ENCODE measurements at places on chromosomes 2 and 18.

DNA sequence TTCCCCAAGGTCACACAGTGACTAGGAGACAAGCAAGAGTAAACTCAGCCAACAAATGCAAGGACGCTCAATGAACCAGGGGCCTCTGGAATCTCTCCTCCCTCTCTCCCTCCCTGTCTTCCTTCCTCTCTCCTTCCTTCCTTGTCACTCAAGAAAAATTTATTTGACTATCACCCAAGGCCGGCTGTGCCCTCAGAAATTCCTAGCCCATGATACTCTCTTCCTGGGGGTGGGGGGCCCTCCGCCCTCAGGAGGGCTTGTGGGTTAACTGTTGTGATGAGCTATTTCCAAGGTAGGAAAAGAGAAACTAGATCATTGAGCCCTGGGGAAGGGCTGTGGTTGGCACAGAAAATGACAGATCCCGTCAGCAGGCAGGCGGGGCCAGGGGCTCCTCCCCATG is 21.7 kb downstream of the INHBB start:
- DNase-seq, result no peak

DNA sequence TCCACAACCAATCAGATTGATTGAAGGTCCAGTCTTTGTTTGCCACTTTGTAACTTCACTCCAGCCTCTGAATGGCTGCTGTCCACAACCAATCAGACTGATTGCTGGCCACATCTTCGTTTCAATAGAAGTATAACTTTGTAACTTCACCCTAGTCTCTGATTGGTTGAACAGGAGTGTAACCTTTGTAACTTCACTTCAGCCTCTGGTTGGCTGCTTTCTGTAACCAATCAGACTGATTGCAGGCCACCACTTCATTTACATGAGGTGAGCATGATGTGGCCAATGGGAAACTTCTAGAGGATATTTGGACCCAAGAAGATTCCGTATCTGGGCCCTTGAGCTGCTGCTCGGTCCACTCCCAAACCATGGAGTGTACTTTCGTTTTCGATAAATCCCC is 16.9 kb upstream of the ALPP start:
- no peak for DNase-seq

DNA sequence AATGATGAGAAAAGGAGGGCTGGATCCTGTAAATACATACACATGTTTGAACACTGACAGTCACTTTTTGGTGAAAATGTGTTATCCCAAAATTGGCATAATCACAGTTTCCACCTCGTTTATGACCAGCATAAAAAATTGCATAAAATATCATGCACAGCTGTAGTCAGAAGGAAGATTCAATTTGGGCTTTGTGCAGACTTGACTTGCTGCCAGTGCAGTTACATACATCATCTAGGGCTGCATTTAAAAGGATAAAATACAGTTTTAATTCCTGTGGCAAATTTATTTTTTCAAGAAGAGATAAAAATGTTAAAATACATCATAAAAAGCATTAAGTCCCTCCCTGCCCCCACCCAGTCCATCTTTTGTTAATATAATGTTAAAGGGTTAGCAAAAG is 103.8 kb downstream of the VWC2L start:
- DNase-seq, result no peak

GRCh38 chr2:42928692-42929545 is 136.5 kb upstream of the HAAO start:
- no peak for DNase-seq

DNA sequence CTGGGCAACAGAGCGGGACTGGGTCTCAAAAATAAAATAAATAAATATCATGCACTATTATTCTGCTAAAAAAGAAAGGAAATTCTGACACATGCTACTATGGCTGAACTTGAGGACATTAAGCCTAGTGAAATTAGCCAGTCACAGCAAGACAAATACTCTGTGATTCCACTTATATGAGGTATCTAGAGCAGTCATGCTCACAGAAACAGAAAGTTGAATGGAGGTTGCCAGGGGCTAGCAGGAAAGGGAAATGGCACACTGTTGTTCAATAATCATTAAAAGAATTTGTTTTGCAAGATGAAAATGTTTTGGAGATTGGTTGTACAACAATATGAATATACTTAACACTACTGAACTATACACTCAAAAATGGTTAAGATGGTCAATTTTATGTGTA is 60.8 kb downstream of the NCKAP1 start:
- DNase-seq, result no peak

- DNase-seq, result no peak
These were observed 168.9 kb downstream of the ANKRD30B start for GRCh38 chr18:14916851-14917250.

DNA sequence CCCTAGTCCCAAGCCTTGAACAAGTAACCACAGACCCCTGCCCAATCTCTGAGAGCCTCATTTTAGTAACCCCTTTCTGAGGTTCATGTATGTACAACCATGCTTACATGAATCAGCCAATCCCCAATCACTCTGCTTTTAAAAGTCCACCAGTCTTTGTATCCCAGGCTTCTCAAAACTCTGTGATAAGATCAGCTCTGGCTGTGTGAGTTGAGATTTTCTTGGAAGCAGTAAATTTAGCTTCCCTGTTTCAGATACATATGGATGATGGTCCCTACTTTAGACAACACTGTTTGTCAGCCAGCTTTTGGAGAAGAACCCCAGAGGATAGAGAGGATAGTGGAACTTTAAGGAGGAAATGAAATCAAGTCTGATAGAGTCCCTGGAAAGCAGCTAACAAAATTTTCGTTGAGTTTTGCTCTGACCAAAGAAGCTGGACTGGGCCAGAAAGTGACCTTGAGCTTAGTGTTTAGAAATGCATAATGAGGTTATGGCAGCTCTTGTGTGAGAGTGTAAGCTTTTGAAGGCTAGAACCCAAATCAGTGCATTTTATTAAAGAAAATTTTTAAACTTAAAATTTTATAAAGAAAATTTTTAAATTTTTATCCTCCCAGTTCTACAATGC is 3.7 kb downstream of the ADNP2 start:
- DNase-seq, result no peak

GRCh38 chr18:59459369-59460071 is 100.5 kb upstream of the LMAN1 start:
- no peak for DNase-seq

GRCh38 chr2:221169724-221170123 is 402.4 kb downstream of the EPHA4 start:
- DNase-seq, result no peak

DNA sequence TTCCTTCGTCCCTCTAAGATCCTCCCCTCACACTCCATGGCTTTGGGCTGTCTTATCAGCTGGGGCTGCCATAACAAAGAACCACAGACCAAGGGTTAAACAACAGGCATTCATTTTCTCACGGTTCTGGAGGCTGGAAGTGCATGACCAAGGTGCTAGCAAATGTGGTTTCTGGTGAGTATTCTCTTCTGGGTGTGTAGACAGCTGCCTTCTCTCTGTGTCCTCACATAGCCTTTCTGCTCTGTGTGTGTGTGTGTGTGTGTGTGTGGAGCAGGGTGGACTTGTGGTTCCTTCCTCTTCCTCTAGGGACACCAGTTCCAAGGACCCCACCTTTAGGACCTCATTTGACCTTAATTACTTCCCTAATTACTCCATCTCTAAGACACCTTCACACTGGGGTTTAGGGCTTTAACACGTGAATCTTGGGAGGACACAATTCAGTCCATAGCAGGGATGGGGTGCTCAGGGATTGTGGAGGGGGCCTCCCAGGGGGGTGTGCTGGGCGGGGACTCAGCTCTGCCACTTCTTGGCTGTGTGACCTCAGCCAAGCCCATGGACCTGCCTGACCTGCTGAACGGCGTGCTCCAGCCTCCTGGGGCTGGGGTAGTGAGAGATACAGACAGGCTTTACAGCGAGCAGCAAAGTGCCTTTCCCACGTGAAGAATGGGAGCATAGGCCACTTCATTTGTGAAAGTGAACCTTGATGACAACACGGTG is 38.0 kb downstream of the ACKR3 start:
- DNase-seq, result no peak

- no peak for DNase-seq
These were observed 106.3 kb downstream of the NCOA1 start for GRCh38 chr2:24597181-24597870.

DNA sequence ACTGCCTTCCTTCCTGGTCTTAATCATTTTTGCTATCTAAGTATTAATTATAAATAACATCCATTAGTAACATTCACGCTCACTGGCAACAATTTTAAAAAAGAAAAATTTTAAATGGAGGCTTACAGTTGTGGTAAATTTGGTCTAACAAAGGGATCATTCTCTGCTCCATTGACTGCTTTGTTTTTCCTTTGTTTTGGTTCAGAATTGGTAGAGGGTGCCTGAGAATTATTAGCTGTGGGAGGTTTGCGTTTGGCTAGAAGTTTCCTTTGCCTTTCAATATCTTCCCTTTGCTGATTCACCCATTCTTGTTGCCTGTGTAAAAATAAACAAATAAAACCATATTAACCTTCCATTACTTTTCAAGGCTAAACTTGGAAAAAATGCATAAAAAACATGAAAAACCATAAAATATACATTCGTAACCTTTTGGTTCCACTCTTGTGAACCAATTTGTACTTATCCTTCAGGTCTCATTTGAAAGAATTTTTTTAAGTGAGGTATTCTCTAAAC is 114.6 kb downstream of the TLK1 start:
- no peak for DNase-seq

DNA sequence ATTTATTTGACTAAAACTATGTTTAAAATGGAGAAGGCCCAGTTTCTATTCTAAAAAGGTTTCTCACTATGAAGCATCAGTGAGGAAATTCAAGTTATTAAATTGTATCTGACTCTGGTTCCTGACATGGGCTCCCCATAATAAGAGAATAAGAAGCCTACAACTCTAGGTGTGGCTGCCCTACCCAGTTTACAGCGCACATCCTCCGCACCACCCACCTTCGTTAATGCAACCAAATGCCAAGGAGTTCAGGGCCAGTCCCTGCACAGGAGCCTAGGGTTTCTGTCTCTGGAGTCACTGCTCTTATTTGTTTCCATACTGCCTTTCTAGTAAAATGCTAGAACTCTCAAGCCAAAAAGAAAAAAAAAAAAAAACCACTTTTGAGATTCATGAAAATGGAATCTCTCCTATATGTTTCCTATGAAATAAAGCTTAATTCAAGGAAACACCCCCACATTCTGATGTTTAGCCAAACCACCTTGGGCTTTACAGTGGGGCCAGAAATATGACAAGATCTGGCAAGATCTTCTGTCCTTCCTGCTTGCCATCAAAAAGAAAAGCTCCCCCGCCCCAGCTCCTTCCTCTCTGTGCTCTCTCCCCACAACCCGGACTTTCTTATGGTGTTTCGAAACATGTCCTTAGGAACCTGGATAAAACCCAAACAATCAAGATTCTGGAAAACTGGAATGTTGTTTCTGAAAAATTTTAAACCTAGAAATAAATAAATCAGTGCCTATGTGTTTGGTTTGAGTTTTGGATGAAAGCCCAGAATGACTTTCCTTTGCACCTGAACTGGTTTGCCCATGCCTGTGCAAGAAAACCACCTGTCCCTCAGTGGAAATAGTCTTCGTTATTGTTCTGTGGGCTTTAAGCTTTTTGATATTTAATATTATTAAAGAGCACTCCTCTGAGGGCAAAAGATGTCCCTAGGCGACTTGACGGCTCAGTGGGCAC is 136.7 kb downstream of the SP3 start:
- no peak for DNase-seq

- no peak for DNase-seq
These were observed 233.0 kb upstream of the TNP1 start for GRCh38 chr2:217092710-217093379.

- DNase-seq, result no peak
These were observed 78.8 kb upstream of the TFCP2L1 start for GRCh38 chr2:121363632-121364420.

DNA sequence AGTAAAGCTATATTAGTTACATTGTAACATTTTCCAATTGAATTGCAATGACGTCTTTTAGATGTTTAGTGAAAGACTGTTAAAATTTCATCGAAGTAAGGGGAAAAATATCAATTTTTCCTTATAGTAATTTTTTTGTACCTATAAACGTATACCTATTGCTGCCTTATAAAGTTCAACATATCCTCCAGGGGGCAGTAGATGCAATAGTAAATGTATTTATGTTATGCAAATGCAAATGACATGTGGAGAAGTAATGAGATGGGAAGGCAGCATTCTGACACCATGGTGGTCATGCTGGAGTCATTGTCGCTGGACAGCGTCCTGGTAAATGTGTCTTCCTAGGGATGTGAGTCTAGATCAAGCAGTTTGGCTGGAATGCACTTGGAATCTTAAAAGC is 38.7 kb downstream of the MSTN start:
- no peak for DNase-seq

DNA sequence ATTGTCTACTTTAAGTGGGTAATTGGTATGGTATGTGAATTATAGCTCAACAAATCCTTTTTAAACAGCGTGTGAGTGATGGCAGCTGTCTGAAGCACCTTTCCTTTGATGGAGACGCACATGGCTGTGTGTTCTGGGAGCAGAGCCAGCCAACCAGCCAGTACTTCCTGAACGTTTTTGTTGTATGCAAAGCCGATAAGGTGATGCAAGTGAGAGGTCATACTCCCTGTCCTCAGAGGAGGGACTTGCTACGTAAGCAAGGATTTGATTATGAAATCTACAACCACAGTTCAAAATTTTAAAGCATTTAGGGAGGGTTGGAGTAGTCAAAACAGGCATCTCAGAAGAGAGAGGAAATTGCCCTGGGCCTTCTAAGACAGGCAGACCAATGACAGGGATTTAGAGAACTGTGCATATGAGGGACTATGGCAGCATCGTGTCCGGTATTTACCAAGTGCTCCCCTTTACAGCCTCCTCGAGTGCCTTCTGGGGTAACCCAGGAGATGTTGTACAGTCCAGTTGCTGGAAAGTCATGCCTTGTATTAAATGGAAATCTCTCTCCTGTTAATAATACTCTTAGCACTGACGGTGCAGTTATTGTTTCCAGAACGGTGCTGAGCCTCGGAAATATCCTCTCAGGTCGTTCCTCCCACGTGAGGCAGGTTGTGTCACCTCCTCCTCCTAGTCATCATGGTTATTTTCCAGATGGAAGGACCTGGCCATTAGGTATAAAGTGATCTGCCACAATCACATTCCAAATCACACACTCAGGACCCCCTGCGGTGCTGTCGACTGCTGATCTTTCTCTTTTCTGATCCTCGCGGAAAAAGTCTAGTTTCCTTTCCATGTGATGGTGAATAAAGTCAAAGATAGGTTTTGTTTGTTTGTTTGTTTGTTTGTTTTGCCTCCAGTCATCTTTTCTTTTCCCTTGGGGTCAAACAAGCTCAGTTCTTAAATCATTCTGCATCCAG is 28.4 kb downstream of the ARHGEF4 start:
- DNase-seq, result no peak

DNA sequence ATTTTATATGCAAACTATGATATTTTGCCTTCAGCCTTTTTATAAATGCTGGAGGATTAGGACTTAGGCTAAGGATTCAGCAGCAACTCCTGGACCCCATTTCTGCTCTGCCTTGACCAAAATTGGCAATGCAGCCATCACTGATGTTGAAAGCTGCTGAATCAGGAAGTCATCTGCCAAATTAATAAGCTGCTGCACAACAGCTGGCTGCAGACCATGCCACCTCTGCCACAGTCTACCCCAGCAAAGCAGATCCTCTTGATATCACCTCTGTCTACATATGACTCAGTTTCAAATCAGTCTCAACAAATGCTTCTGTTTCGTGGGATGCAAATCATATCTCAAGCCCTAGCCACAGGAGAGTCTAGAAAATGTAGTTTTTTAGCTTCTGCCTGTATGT is 7.1 kb upstream of the SOS1 start:
- no peak for DNase-seq
